Aortic smooth muscle cell (primary cell): ENCODE measurements at places on chromosomes 7 and 10. TPM values are rescaled to one million over a fixed set of nuclear protein-coding genes. Genes with fewer than 3 reads are reported as not detected.

The ZCWPW1 gene
- 2.2 and 2.6 TPM in 2 replicates for total RNA-seq

The COX19 gene
- 6.3 and 7.2 TPM in 2 replicates for total RNA-seq

The SPDYE11 gene
- total RNA-seq: not detected in 2 replicates

The HMX2 gene
- not detected in 2 replicates for total RNA-seq

The ZNF488 gene
- under 0.01 TPM in 1 of 2 replicates, not detected in the other for total RNA-seq

The EPDR1 gene
- 51.2 and 99.0 TPM in 2 replicates for total RNA-seq

The PON1 gene
- total RNA-seq: not detected in 2 replicates

The TRIM50 gene
- total RNA-seq: not detected in 2 replicates

The CD36 gene
- total RNA-seq: under 0.01 and 0.13 TPM in 2 replicates

The NDUFA5 gene
- total RNA-seq: 43.6 and 57.7 TPM in 2 replicates

The CCDC3 gene
- total RNA-seq: 7.5 and 21.1 TPM in 2 replicates

The CYP3A5 gene
- not detected in 2 replicates for total RNA-seq

The NODAL gene
- total RNA-seq: not detected in 2 replicates

The SH2D4B gene
- total RNA-seq: not detected in 2 replicates

The TMEM213 gene
- not detected in 2 replicates for total RNA-seq

The TMEM140 gene
- total RNA-seq: 18.8 and 25.4 TPM in 2 replicates

The INMT gene
- 3.5 and 4.6 TPM in 2 replicates for total RNA-seq

The SEMA3A gene
- 42.3 and 52.1 TPM in 2 replicates for total RNA-seq

The GSTO2 gene
- 3.4 and 3.6 TPM in 2 replicates for total RNA-seq

The C10orf105 gene
- total RNA-seq: under 0.01 TPM in 1 of 2 replicates, not detected in the other

The NRP1 gene
- total RNA-seq: 813 and 990 TPM in 2 replicates

The EPO gene
- not detected in 2 replicates for total RNA-seq

The GPR22 gene
- not detected in 2 replicates for total RNA-seq

The TMEM130 gene
- 0.25 and 0.40 TPM in 2 replicates for total RNA-seq

The IGFBP1 gene
- 0.37 and 2.1 TPM in 2 replicates for total RNA-seq

The OR2A42 gene
- total RNA-seq: 0.06 TPM in 1 of 2 replicates, not detected in the other

The MUC3A gene
- not detected in 2 replicates for total RNA-seq

The PRSS58 gene
- not detected in 2 replicates for total RNA-seq

The PKD1L1 gene
- 0.13 and 0.25 TPM in 2 replicates for total RNA-seq

The EVX1 gene
- total RNA-seq: not detected in 2 replicates

The IGFBP3 gene
- 970 and 2,831 TPM in 2 replicates for total RNA-seq

The HOXA10 gene
- total RNA-seq: under 0.01 TPM in 2 replicates

The MACROH2A2 gene
- total RNA-seq: 7.3 and 7.9 TPM in 2 replicates

The CYP3A7 gene
- not detected in 2 replicates for total RNA-seq

The KLF14 gene
- not detected in 2 replicates for total RNA-seq

The VAX1 gene
- total RNA-seq: not detected in 2 replicates

The CEP41 gene
- total RNA-seq: 7.0 and 8.0 TPM in 2 replicates

The ABCC2 gene
- total RNA-seq: 0.13 and 0.25 TPM in 2 replicates

The PTN gene
- total RNA-seq: 20.6 and 43.0 TPM in 2 replicates

The ACHE gene
- not detected in 2 replicates for total RNA-seq

The MGAM2 gene
- total RNA-seq: not detected in 2 replicates

The HPS1 gene
- total RNA-seq: 34.6 and 35.3 TPM in 2 replicates
